NCI-H187 (cell line): ENCODE measurements at places on chromosomes 3 and 15.

GRCh38 chr15:58433597-58434333 is 2.0 kb downstream of the LIPC start:
- DNase-seq, result no peak

GRCh38 chr3:185350841-185351240 is 12.1 kb upstream of the MAP3K13 start:
- DNase-seq, result no peak

GRCh38 chr3:168671091-168671490 is 575.4 kb upstream of the GOLIM4 start:
- DNase-seq, result no peak

- DNase-seq, result no peak
These were observed 612 bp upstream of the TBL1XR1 start for GRCh38 chr3:177197727-177198460.

DNA sequence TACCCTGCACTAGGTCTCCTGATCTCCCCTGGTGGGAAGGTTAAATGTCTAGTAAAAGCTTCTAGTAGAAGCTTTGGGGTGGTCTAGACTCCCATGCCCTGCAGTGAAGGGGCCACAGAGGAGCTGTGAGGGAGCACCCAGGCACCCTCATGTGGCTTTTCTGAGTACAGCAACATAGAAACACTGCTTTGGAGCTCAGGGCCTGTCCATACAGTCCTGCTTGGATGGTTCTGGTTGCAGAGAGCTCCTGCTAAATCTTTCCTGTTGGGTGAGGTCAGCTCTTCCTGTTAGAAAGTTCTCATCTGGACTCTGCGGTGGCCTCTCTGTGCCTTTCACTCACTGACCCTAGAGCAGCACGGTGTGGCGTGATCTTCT is 47.8 kb downstream of the GPD1L start:
- no peak for DNase-seq

DNA sequence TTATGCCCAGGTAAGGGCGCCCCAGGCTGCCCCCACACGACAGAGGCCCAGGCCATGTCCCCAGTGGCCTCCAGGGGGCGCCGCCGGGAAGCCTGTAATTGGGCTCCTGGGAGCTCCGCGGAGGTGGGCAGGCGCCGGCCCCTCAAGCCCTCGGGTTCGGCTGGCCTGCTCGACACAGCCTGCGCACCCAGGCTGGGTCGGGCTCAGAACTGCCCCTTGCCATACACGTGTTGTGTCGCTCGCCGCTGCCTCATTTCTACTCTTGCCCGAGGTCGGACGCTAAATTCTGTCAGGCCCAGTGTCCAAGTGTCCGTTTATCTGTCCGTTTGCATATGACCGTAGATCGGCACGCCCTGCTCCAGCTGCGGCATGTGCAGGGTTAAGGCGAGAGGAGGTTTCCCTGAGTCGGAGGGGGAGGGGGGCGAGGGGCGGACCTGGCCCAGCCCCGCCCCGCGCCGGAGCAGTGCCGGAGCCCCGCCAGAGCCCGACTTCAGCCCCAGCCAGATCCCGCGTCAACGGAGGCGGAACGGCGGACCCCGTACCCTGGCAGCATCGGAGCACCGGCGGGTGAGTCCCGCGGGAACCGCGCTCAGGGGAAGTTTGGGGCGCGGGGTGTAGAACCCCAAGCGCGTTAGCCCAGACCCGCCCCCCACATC is at the start of gene KLHDC8B:
Gene KLHDC8B (plus strand): TSS at position 480 of the 656 bp plus-strand sequence. CDS start 1,172 bp downstream, outside the sequence.
- DNase-seq, result no peak

DNA sequence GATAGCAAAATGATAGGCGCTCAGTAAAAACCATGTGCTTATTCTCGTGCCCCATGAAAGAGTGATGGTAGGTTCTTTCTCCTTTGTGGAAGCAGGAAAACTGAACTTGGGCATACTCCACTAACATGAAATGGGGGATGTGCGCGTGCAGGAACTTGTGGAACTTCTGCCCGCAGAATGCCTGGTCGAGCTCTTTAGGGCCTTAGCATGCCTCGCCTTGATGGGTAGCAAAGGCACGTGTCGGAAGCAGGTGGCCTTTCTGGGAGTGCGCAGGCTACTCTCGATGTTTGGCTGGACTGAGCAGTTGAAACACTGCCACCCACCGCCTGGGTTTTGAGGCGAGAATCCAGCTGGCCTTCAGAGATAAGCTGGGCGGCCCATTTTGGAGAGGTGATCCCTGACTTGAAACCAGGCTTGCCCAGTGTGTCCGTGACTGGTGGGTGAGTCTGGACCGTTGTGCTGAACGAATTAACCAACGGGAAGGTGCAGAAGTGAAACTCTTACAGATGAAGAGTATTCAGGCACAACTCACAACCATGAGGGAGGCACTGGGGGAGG is 842 bp downstream of the PCCB start:
- DNase-seq, result no peak

GRCh38 chr3:172904711-172905373 is 154.3 kb downstream of the ECT2 start:
- DNase-seq, result no peak

DNA sequence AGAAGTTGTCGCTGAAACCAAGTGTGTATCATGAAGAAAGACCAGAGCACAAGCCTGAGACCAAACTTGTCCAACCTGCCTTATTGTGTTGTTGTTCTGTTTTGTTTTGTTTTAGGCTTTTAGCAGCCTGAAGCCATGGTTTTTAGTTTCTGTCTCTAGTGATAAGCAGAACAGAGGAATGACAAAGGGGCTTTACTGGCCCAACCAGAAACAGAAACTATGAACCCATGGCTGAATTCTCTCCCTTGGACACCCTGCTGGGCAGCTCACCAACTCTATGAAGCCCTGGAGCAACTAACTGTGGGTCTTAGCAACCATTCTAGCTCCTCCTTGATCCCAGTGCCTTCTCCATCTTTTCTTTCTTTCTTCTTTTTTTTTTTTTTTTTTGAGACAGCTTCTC is 30.3 kb downstream of the HCLS1 start:
- no peak for DNase-seq

DNA sequence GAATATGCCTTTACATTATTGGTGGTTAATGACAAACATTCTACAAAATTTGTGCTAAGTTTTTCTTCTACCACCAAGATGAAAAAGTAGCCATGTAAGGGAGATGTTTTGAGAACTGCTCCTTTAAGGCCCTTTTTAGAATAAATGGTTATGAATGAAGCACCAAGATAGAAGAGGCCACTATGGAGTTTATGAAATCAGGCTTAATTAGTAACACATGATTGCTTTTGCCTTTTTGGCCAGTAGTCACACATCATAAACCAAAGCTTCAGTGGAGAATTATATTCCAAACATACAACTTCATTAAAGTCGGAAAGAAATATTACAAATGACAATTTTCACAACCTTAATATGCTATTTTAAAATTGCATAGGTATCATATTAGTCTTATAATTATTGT is 331.7 kb downstream of the RBMS3 start:
- no peak for DNase-seq

- no peak for DNase-seq
These were observed 99.6 kb downstream of the FNDC3B start for GRCh38 chr3:172138792-172139507.

- DNase-seq, result no peak
These were observed 44.6 kb upstream of the COL6A5 start for GRCh38 chr3:130300888-130301287.

- no peak for DNase-seq
These were observed 815.9 kb downstream of the VGLL3 start for GRCh38 chr3:86175051-86175536.

DNA sequence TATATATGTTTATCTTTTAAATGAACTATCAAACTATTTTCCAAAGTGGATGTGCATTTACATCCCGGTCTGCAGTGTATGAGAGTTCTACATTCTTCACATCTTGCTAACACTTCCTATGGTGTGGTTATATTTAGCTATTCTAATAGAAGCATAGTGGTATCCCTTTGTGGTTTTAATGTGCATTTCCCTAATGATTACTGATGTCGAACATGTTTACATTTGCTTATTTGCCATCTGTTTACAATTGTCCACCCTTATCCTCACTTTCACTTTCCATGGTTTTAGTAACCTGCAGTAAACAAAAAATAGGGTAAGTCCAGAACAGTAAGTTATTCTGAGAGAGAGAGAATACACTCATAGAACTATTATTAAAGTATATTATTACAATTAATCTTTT is 360.5 kb upstream of the NAALADL2 start:
- DNase-seq, result no peak

GRCh38 chr3:141735176-141735575 is 2.9 kb upstream of the RNF7 start:
- no peak for DNase-seq

DNA sequence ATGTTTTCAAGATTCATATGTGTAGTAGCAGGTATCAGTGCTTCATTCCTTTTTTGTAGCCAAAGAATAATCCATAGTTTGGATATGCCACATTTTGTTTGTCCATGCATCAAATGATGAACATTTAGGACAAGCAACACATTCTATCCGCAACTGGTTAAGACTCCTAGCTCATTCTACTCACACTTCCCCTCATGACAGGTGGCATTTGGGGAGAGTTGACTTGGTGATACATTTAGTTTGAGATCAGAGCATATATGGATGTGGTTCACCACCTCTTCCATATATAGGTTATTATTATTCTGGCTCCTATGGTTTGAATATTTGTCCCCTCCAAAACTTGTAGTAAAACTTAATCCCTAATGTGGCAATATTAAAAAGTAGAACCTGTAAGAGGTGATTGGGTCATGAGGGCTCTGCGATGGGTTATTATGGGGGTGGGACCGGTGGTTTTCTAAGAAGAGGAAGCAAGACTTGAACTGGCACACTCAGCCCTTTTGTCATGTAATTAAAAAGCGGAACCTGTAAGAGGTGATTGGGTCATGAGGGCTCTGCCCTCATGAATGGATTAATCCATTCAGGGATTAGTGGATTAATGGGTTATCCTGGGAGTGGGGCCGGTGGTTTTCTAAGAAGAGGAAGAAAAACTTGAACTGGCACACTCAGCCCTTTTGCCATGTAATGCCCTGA is 75.3 kb upstream of the HRH1 start:
- no peak for DNase-seq

DNA sequence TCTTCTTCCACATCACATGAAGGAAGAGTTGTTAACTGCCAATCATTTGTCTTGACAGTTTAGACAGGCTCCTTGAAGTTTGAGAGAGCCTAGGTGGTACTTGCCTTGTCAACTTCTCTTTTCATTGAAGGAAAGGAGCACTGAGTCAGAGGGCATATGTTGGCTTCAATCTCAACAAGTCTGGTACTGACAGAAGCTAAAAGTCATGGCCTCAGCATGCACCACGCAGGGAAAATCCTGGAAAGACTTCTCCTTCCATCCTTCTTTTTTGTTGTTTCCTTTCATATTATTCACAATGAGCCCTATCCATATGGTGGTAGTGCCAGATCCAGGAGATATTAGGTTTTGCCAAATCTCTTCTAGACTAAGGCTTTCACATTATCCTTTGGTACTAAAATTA is 1272.5 kb downstream of the ROBO1 start:
- DNase-seq, result no peak

- no peak for DNase-seq
These were observed 184.1 kb upstream of the FEZF2 start for GRCh38 chr3:62557450-62557849.

GRCh38 chr3:105836533-105836932 is 32.3 kb downstream of the CBLB start:
- DNase-seq, result no peak

DNA sequence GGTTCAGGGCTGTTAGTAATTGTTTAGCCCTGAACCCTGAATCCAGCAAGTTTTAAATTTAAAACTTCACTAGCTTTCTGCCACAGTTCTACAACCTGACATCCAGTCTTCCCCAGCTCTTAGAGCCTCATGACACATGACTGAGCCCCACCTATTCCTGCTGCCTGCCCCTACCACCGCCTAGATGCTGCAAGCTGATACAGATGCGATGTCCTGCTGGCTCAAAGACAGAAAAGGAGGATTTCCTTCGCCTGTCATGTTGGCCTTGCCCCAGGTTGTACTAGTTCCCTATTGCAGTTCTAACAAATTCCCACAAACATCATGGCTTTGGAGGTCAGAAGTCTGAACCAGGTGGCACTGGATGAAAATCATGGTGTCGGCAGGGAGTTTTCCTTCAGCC is 510.6 kb upstream of the PPP2R3A start:
- DNase-seq, result no peak

DNA sequence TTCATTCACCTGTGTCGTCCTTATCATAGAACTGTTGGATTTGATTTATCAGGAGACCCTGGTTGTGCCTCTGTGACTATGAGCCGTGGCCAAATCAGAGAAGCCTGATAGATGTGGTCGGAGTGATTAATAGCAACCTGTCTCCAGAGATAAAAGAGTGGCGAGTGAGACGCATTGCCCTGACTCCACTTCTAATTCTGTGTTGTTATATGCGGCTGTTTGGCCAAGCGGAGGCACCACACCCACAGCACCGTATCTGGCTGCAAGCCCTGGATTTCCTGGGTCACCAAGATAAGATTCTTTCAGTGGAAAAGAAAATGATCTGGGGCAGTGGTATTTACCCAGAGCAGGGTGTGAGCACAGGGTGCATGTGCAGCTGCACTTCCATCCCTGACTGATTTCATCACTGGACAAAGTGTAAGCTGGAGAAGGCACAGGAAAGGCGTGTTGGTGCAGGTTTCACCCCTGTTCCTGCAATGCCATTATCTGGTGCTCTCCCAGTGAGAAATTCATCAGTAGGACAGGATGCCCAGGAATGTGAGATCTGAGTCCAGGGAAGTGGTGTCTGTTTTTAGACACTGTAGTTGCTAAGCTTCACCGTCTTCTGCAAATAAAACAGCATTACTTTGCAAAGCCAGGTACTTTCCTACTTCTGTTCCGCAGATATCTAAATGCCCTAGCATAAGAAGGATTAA is 84.6 kb downstream of the CD47 start:
- DNase-seq, result no peak

GRCh38 chr15:52336529-52336928 is 40.9 kb upstream of the MYO5C start:
- no peak for DNase-seq

GRCh38 chr3:38551026-38551832 is 55.1 kb downstream of the EXOG start:
- DNase-seq, result no peak

DNA sequence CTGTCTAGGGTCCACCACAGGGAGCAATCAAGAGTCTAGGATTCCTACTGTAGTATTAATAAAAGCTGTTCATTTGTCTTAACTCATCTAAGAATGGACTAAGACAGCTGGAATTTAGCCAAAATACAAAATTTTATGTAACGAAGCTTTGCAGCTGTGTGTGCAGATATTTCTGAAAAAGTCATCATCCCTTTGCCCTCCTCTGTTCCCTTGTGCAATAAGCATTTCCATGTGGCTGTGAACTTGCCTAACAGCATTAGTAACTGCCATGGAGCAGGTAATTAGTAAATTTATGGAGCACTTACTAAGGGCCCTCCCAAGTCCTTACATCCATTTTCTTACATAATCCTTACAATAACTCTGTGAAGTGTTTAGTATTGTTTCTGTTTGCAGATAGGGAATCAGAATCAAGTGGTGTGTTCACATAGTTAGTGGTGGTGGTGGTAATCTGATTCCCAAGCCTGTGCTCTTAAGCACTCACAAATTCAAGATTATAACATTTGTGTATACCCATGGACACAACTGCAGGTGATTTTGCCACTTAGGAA is 114.5 kb downstream of the RARB start:
- no peak for DNase-seq

GRCh38 chr15:89998141-89998661 is 2.9 kb upstream of the ZNF710 start:
- DNase-seq, result peak; percentile 28
